ENCODE measurements at places on chromosomes 16 and 17.

DNA sequence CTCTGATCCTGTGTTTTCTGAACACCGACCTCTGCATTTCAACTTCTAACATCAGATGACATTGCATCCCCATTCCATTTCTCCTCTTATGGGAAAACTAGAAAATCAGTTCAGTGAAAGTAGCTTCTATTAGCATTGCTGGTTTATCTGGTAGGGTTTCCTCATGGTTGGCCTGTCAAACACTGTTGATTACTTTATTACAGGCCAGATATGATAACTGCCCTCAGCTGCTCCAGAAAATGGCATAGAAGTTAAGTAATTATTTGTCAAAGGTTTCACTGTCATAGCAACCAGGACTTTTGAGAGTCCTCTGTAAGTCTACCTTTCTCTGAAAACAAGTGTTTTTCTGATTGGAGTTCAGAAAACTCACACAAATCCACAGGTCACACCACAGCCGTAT lies 3.0 kb downstream of the GFOD2 start:
- DNase-seq = no peak

DNA sequence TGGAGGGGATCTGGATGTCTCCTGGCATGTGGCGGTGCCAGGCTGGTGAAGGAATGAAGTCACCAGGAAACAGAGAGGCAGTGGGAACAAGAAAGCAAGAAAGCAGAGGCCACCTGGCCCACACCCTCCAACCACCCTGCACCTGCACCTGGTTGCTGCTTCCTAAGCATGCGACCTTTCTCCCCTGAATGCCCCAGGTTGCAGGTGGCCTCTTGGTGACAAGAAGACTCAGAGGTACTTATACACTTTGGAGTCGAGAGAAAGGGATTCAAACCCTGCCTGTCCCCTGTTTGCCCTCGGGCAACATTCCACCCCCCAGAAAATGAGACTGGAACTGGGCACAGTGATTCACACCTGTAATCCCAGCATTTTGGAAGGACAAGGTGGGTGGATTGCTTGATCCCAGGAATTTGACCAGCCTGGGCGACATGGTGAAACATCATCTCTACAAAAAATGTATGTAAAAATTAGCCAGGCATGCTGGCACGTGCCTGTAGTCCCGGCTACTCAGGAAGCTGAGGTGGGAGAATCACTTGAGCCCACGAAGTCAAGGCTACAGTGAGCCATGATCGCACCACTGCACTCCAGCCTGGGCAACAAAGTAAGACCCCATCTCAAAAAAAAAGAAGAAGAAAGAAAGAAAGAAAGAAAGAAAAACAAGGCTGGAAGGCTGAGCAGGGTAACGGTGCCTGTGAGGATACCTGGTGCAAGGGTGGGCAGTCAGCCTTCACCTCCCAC lies 34.6 kb upstream of the TNRC6C start:
- no peak for DNase-seq

- peak; percentile 99 for DNase-seq
Measured at GRCh38 chr17:63275318-63275970, 170.7 kb downstream of the CYB561 start.

DNA sequence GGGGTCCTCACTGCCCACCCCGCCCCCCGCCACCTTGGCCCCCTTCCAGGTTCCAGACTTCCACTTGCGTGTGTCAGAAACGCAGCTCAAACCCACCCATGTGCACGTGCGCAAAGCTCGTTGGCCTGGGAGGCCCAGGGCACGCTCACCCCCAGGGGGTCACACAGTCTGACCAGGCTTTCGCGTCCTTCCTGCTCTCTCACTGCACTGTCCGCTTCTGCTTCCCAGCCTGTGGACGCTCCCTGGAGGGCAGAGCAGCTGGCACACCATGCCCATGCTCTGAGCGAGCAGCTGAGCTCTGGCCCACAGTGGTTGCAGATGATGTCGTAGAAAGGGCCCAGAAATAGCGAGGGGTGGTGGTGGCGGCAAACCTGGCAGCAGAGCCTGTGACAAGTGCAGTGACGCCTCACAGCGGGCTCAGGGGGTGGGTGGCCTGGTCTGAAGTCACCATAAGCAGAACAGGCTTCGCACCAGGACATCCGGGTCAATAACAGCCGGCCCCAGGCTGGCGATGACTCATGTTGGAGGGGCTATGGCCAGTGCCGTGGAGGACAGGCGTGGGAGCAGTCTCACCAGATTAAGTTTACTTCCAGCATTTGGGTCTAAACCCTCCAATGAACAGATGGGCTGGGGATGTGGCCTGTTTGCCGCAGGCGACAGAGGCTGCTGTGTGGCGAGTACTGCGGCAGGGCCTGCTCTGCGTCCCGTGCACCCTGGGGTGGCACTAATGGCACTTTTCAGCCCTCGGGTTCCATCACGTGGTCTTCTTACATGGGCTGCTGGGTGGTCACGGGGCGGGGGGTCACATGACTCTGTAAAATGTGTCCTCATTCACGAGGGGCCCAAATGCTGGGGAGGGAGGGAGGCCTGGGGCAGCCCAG lies 49.0 kb downstream of the NT5M start:
- peak; percentile 61 for DNase-seq

DNA sequence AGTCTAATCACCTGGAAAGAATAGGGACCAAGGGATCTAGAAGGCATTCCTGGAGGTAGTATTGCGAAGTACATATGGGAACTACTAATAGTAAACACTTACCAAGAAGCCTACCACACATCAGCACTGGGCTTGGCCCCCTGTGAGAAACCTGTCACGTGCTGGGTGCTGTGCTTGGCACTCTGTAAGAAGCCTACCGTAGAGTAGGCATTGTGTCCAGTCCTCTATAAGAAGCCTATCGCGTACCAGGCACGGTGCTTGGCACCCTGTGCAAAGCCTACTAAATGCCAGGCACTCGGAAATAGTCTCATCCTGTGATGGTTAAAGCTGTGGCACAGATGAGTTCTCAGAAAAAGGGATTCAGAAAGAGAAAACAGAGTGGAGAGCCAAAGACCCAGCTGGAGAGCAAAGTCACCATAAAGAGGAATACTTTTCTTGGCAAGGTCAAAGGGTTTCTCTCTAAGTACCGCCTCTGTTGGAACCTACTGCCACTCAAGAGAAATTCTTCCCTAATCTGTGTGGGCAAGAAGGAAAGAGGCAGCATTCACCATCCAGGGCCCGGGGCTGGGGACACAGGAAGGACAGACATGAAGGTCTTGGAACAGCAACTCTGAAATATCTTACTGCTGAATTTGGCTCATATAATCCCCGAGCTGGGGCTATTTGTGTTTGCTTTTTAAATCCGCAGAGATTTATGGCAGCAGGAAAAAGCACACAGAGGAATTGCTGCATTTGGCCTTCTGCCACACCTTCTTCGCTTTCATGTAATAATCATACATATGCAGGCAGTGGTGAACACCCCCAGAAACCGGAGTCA lies 81.8 kb downstream of the VAT1L start:
- DNase-seq = no peak

DNA sequence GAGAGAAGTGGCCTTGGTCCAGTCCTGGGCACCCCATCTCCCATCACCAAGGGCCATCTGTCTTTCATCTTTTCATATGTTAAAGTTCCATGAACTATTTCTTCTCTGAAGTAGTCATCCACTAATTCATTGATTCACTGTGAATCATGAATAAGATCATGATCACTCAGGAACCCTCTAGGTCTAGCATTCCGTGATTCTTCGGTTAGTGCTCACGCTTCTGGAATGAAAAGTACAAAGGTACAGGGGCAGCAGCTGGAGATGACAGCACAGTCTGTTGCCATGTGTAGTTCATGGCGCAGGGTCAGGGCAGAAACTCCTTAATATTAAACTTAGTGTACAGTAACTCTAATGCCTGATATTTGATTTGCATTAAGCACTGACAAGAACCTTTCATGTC lies 127.1 kb downstream of the CDH13 start:
- DNase-seq = peak; percentile 59

DNA sequence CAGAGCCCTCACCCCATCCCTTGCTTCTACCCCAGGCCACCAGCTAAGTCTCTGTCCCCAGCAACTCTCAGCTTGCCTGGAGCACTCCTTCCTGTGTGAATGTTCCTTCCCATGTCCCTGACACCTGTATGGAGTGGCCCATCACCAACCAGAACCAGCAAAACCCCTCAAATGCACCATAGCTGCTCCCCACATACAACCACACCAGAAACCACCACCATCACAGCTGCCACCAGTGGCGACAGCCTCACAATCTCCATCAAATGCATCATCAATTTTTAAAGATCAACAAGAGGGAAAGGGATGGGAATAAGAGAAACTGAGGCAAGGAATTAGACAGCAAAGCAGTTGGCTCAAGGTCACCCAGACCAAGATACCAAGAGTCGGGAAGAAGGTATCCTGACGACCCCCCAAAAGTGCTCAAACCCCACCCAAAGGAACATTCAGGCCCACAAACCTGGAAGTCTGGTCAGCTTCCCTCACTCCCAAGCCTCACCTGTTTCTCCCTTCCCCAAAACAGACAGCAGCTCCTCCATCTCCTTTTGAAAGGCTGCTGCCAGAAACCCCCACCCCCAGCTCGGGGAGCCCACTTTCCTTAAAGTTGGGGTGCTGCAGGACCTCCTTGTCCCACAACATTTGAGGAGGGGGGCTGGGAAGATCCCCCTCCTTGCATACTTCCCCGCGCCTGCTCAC lies 1.8 kb downstream of the SRCIN1 start:
- no peak for DNase-seq

- DNase-seq = no peak
Measured at GRCh38 chr17:4006165-4006589, 41.9 kb upstream of the ATP2A3 start.

DNA sequence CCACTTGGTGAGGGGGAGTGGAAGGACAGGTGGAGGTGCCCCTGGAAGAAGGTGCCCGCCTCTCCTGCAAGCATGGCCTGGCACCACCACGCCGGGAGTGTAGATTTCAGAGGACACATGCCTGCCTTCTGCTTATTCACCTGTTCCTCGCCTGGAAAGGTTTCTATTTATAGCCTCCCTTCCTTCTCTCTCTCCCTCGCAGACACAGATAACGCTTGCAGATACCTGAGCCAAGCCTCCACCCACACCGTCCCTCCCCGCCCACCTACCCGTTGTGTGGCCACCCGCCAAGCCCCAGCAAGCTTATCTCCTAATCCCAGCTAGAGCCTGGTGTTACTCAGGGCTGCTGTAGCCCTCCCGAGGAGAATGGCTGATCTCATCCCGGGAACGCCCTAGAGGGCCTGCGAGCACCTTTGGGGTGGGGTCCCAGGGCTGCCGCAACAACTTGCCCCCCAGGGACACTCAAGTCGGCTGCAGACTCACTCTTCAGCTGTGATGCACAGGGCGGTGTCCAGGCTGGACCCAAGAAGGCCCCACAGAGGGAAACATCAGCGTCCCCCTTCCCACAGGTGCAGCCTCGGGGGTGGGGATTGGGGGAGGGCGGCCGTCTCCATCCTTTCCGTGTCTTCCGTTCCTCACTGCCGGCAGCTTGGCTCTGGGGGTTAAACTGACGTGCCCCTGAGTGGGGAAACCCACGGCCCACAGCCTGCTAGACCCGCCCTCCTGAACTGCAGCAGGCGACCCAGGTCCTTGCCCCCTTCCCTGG lies 1.9 kb upstream of the SNAI3 start:
- no peak for DNase-seq

DNA sequence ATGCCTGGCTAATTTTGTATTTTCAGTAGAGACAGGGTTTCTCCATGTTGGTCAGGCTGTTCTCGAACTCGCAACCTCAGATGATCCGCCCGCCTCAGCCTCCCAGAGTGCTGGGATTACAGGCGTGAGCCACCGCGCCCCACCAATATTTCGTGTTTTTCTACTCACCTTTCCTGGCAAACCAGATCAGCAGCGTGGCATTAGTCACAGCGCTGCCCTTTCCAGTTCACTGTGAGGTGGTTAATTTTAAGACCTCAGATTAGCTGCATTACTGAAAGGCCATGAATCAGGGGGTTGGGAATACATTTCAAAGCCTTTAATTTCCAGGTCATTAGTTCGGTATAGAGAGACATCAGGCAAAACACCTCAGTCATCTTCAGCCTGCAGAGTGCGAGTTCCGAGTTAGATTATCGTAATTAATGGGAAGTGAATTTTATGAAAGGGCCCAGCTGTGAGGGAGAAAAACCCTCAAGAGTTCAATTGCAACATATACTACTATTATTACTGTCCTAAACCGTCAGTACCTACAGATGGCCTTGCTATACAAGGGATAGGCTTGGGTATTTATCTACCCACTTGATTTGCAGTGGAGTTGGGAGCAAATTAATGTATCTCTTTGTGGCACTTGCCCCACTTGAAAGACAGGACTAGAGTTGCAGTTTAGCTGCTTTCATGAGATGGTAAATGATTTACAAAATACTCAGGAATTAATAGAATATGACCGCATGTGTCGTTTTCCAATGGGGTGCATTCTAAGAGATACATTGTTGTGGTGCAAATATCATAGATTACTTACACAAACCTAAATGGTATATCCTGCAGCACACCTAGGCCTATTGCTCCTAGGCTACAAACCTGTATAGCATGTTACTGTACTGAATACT lies 2.1 kb upstream of the USP32 start:
- DNase-seq = no peak

DNA sequence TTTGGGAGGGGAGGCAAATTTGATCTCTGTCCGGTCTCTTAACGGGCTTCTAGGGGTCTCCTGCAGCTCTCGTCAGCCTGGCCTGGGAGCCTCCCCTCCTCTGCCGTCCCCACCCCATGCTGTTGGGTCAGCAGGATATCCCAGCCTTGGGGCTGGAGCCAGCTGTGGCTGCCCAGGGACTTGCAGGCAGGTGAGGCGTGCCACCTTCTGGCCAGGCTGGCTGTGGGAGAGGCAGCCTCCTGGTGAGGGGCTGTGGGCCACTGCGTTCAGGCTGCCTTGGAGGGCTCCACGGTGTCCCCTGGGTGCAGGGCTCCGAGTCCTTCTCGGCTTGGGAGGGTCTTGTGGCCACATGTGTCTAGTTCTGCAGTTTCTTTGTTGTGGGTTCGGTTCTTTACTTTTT lies 34.6 kb downstream of the TBCD start:
- no peak for DNase-seq

GRCh38 chr17:9971991-9972390 lies 66.9 kb upstream of the RCVRN start:
- peak; percentile 33 for DNase-seq

DNA sequence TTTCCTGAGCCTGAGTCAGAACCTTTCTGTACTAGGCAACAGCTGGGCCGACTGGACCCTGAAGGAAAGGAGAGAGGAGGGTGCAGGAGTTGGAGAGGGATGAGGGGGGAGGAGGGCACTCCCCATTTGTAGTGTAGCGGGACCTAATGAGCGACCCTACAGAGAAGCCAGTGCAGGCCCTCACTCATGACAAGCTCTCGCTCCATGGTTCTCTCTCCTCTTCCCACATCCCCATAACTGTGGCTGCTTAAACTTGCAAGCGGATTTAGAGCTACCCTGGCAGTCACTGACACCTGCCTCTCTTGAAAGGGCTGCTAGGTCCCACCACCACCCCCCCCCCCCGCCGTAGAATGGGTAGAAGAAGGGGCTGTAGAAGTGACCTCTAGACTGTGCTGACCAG lies 14.5 kb downstream of the NKD1 start:
- no peak for DNase-seq

GRCh38 chr16:20899071-20899470 lies 1.1 kb downstream of the DCUN1D3 start:
- DNase-seq = peak; percentile 56

Data from fibroblast of mammary gland (primary cell).